ENCODE measurements at places on chromosomes 3 and 15. TPM values are rescaled to one million over a fixed set of nuclear protein-coding genes. Genes with fewer than 3 reads are reported as not detected.

DNA sequence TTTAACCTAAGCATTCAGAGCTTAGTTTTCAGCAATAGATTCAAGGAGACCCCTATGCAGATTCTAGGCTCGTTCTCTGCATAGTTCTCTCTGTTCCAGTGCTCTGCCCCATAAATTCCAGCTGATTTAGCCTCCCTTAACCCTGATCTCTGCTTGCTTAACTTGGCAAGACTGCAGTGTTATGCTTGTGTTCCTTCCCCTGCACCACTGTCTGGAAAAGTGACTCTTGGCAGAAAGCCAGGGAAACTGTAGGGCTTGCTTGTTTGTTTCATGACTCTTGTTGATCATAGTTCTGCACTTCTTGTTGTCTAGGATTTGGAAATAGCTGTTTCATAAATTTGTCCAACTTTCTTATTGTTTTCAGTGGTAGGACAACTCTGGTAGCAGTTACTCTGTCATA is 40.1 kb downstream of the ANAPC13 start:
- DNase-seq: no peak

- DNase-seq: no peak
Measured at GRCh38 chr3:131669600-131669999, 166.8 kb upstream of the MRPL3 start.

DNA sequence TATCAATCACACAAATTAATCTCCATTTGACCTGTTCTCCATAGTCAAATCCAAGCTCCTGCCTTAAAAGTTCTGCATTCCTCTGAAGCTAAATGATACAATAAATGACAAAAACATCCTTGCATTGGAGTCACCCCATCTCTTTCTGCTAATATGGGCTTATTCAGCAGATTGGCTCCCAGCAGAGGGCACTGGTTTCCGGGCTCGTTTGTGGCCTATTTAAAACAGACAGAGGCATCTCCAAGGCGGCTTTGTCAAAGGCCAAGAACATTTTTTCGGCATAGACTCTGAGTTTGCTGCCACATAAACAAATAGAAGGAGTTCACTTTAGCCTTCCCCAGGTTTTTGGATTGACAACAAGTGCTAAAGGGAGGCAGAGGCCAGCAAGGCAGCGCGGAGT is 204.4 kb upstream of the RASGRP1 start:
- peak; percentile 15 for DNase-seq

GRCh38 chr3:177553012-177553411 is 355.7 kb upstream of the TBL1XR1 start:
- no peak for DNase-seq

- DNase-seq: no peak
Measured at GRCh38 chr15:30008156-30008555, 74.6 kb upstream of the GOLGA8J start.

DNA sequence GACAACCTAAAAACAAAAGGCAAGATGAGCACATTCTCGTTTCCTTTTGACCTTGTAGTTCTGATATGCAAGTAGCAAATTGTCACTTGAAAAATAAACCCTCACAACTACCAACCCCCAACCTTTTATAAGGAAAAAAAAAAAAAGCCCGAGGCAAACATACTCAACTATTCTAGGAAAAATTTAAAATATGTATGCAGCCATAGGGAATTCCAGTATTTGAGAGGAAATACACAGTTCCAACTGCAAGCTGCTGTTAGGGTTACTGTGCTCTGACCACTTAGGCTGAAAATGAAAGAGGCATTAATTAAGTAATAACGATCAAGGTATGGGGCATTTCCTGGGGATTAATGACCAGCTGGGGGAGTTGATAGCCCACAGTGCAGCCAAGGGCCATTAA is 281.9 kb upstream of the DPH6 start:
- no peak for DNase-seq

- no peak for DNase-seq
Measured at GRCh38 chr3:30704931-30705890, 98.8 kb downstream of the TGFBR2 start.

GRCh38 chr3:131075632-131076328 is 49.1 kb downstream of the NEK11 start:
- DNase-seq: no peak

DNA sequence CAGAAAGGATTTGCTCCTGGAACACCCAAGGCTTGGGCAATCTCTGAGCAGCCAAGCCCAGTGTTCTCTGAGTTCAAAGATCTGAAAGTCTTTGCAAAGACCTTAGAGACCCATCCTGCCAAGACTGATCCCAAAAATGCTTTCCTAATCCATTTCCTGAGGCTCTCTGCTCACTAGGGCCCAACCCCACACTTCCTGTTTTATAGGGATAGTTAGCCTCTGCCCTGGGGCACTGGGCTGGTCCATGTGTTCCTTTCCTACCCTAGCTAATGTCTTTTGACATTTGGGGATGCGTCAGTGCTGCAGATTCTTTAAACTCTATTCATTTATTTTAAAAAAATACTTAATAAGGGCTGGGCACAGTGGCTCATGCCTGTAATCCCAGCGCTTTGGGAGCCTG is 372.7 kb downstream of the ROBO2 start:
- DNase-seq: no peak

GRCh38 chr3:41682996-41683395 is 278.9 kb downstream of the ULK4 start:
- DNase-seq: no peak

GRCh38 chr3:77566055-77566454 is 526.2 kb downstream of the ROBO2 start:
- DNase-seq: no peak

DNA sequence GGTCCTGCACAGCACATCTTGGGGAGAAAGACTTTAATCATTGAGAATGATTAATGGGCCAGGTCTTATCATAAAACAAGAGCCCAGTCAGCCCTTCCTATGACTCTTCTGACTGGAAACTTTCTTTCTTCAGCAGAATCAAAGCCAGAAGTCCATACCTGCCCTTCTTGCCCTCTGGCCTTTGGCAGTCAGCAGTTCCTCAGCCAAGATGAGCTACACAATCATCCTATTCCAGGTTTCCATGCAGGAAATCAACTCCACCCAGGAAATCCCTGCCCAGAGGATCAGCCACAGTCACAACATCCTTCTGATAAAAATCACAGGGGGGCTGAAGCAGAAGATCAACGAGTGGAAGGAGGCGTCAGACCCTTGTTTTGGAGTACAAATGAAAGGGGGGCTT is 26.9 kb downstream of the ZNF589 start:
- no peak for DNase-seq

GRCh38 chr3:160373655-160374054 is 25.4 kb downstream of the IFT80 start:
- no peak for DNase-seq

DNA sequence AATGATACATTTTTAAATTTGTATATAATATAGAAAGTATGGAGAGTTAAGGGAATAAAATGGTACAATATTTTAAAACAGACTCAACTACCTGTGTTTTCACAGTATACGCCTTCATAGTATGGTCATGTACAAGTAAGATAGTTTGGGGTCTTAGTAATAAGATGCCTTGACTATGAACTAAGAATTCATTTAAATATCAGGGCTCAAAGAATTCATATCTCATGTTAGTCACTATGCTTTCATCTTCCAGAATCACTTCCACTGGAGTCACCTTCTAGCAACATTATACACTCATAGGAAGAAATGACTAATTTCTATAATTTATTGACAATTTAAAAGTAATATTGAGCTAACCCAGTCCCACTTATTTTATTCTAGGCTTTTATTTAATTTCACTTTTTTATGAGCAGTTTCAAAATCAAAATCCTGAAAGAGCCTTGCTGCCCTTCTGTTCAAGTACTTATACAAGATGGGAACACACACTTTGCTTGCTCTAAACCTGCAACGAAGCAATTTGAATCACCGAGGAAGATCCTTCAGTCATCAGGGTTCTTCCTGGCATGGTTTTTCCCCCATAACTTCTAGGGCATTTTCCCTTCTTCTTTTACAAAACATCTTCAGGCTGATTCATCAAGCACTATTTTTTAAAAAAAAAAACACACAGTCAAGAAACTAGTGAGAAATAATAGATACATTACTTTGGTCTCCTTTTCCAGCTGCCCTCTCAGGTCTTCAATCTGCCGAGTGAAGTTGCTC is 94.1 kb downstream of the MYH15 start:
- DNase-seq: no peak

DNA sequence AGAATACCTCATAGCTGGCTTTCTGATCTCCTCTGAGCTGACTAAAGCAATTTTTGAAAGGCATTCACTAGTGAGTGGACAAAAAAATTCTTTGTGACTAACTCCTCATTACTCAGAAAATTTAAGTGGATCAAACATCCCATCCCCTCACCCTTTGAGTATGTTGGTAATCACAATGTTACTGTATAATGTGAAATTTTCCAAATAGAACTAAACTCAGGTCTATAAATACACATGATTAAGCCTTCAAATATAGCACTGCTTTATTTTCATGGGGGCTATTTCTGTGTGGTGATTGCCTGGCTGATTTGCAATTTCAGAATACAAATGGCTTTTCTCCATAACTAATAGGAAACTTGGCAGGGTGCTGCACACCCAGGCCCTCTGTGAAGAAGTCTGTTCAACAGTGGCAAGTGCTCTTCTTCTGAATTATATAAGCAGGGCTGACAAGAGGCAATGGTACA is 45.9 kb upstream of the ACTC1 start:
- DNase-seq: peak; percentile 5

DNA sequence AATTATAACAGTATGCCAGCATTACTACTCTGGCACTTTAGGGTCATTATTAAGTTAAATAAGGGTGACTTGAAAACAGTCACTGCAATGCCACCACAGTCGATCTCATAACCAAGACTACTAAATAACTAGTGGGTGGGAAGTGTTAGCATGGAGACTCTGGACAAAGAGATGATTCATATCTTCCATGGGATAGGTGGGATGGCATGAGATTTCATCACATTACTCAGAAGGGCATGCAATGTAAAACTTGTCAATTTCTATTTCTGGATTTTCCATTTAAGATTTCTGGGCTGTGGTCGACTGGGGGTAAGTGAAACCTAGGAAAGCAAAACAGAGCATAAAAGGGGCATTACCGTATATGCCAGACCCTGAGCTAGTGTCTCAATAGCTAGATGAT is 538.9 kb upstream of the GRM7 start:
- no peak for DNase-seq

DNA sequence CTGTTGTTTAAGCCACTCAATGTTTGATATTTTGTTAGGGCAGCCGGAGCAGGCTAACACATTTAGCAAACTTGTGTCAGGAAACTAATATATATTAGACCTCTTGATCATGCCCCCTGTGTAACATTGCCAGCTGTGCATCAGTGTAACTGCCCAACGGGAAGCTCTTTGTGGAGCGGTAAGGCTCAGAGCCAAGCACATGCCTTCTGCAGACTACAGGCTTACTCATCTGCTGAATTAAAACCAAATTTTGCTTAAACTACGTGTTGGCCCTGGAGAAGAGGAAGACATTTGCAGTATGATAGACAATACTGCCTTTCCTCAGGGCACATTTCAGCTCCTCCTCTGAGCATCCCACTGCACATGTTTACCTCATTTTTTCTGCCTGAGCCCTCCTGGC is 50.5 kb upstream of the KCNMB2 start:
- DNase-seq: peak; percentile 18

DNA sequence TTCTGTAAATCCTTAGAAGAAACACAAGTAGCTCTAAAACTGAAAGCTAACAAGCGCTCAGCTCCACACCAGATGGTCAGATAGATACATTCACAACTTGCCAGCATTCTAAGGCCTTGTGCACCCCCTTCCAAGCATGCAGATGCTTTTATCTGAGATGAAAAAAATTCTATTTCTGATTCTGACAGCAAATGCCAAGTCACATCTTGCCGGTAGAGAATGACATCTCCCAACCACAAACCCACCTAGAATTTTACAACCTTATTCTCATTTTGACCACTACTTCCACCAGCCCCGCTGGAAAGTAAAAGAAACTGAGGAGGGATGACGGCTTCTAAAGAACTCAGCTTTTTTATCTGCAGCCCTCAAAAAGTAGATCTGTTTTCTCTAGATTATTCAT is 57.7 kb downstream of the SUMF1 start:
- no peak for DNase-seq

GRCh38 chr3:13189639-13190377 is 116.6 kb upstream of the IQSEC1 start:
- no peak for DNase-seq

DNA sequence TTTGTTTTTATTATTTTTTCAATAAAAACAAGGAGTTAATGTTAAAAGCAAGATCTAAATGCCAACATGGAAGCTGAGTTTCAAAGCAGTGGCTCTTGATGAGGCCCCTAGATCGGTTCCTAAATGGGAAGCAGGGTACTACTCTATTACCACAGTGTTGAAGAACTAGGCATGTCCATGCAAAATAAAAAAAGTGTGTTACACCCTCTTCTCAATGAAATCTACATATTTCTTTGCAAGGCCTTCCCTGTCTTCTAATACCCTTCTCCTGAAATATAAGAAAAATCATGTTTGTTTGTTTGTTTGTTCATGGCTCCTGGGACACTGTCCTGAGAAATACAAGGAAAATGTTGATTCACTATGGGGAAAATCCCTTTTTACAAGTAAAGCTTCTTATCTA is 12.2 kb upstream of the SLC25A36 start:
- no peak for DNase-seq

GRCh38 chr3:56856752-56857151 is 55.0 kb upstream of the ARHGEF3 start:
- no peak for DNase-seq

ECE2 gene
- not detected for polyA plus RNA-seq

TIMP4 gene
- polyA plus RNA-seq: 2.1 TPM

A4GNT gene
- not detected for polyA plus RNA-seq

GP9 gene
- polyA plus RNA-seq: 0.30 TPM

ZNF662 gene
- 15.8 TPM for polyA plus RNA-seq

HESX1 gene
- polyA plus RNA-seq: 2.1 TPM

EEFSEC gene
- polyA plus RNA-seq: 19.7 TPM

RLBP1 gene
- 0.30 TPM for polyA plus RNA-seq

SLC22A14 gene
- 0.23 TPM for polyA plus RNA-seq

FBXL2 gene
- 8.0 TPM for polyA plus RNA-seq

PLA1A gene
- polyA plus RNA-seq: 0.27 TPM

RTF1 gene
- 46.6 TPM for polyA plus RNA-seq

MST1R gene
- 4.4 TPM for polyA plus RNA-seq

PARP15 gene
- polyA plus RNA-seq: 2.8 TPM

HYKK gene
- 2.3 TPM for polyA plus RNA-seq
